ENCODE measurements at places on chromosomes 16 and 17.

- no peak for DNase-seq
Measured at GRCh38 chr17:61081959-61082358, 317.7 kb upstream of the TBX2 start.

- no peak for DNase-seq
Measured at GRCh38 chr16:58789351-58789750, 55.2 kb upstream of the GOT2 start.

GRCh38 chr16:2856061-2856670 is 1.8 kb downstream of the PRSS22 start:
- DNase-seq: no peak

- DNase-seq: no peak
Measured at GRCh38 chr17:67392111-67392510, 15.0 kb downstream of the PITPNC1 start.

- no peak for DNase-seq
Measured at GRCh38 chr17:28983286-28984230, 22.3 kb downstream of the SEZ6 start.

DNA sequence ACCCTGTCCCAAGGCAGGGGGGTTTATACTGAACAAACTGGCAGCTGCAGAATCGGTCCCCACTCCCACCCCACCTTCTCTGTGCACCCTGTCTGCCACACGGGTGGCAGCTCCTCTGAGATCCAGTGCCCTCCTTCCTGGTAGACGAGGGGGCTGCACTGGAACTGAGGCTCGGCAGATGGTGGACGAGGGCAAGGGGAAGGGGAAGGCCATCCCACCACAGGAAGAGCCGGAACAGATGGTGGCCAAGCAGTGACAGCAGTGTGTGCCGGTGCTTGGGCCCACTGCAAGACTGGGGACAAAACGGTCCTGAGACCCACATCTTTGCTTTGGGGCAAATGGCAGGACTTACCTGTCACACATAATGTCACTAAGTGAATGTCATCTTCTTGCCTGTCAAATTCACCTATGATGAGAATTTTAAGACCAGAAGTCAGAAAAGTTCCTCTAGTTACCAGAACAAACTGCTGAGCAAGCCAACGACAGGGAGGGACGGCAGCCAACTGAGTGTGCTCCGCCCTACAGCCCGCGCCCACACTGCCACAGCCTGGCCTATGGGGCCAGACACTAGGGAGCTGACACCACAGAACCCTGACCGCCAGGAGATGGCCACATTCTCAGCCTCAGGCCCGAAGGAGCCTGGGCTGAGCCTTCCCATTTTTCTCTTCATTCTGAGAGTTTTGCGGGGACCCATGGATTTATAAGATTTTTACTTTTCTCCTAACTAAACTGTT is 14.4 kb downstream of the NTAN1 start:
- no peak for DNase-seq

- no peak for DNase-seq
Measured at GRCh38 chr16:62692685-62693084, 656.4 kb upstream of the CDH8 start.

DNA sequence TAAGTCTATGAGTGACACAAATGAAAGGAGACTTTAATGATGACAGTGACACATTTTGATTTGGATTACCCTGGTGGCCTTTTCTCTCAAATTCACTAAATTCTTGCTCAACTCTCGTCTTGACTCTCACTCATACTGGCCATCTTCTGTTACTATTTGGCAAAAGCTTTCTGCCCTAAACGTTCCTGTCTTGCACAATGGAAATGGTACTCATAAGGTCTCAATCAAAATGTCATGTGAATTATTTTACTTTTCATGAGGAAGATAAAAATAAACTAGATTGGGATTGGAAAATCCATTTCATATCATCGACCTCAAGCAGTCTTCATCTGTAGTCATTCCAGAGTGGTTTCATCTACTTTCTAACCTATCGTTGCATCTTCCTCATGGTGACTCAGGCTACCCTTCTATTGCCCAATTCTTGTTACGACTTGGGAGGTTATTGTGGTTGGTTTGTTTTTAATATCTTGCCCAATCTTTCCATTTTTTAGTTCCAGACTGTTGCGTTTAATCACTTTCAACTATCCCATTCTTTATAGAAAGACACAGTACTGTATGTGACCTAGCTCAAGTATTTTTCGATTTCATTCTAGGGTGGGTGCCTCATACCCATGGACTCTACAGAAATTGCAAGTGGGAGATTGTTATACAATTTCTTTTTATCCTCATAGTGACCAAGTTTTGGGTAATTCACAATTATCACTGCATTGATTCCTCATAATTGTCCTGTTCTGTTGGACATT is 317.2 kb upstream of the KCNJ16 start:
- no peak for DNase-seq

- no peak for DNase-seq
Measured at GRCh38 chr17:32264140-32264799, 1.4 kb upstream of the RHBDL3 start.

DNA sequence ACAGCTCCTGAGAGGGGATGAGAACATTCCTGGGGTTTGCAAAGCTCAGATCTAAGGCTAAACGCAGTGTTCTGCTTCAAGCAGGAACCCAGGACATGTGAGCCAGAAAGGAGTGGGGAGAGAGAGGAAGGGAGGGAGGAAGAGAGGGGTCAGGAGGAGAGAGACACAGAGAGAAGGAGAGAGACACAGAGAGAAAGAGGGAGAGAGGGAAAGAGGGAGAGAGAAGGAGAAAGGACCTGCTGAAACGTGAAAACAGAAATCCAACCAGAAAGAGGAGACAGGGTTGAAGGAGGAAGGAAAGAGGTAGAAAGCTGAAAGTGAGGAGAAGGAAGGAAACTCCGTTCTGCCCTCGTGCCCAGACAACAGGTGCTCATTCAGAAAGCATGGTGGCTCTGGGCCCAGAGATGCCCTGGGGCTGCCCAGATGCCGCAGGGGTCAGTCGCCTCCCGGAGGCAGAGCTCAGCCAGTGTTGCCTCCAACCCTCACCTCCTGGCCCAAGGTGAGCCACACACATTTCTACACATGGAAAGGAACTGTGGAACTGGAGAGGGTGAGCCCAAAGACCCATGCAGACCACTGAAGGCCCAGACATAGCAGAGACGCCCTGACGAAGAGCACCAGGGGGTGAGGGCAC is 49.0 kb upstream of the ENPP7 start:
- no peak for DNase-seq

DNA sequence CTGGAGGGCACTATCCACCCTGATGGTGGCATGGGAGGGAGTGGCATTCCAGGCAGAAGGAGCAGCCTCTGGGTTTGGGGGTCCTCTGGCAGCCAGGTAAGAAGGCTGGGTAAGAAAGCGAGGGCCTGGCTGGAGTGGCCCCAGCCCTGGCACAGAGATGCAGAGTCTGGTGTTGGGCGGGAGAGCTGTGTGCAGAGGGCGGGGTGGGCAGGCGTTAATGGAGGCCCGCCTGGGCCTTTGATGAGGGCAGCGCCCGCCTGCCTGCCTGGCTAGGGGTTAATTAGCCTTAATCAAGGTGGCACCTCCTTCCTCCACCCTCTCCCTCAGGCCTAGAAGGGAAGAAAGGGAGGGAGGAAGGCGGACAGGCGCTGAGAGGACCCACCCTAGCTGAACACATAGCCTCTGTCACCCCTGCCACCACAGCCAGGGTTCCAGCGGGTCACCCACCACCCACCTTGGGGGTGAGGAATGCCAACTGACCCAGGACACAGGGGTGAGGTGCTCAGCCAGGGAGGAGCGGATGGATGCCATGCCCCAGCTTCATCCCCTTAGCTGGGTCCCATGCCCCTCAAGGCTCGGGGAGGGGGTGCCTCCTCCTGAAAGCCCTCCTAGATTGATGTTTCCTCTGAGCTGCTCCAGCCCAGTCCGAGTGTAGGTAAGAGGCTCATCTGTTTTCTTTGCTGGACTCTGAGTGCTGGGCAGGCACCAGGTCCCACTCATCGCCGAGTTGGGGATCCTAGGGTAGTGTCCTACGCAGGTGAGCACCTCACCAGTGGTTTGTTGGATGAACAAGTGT is 13.4 kb upstream of the FAM83G start:
- DNase-seq: no peak

DNA sequence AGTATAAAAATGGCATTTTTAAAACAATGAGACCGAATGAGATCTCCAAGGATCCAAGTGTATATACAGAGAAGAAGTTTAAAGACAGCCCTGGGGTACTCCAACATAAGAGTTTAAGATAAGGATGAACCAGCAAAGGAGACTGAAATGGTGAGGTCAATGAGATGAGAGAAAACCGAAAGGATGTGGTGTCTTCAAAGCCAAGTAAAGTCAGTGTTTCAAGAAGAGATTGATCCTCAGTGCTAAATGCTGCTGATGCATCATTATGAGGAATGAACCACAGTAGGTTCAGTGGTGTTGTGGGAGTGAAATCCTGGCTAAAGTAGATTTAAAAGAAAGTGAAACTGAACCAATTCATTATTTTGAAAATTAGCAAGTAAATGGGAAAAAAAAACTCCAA is 38.1 kb upstream of the NLK start:
- no peak for DNase-seq

DNA sequence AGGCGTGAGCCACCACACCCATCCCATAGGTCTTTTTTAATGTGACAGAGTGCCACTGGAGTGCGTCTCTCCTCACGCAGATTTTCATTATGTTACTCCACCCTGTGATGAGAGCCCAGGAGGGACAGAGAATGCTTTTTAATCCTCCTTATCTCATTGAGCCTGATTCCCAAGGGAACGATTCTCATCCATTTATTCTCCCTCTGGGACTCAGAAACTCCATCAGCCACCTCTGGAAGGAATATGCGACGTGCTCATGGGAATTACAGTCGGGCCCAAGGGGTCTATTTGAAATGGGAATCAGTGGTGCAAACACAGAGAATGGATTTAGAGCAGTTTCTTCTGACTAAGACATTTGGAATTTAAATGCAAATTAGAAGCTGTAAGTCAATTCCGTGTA is 155.9 kb upstream of the HSBP1 start:
- DNase-seq: no peak

DNA sequence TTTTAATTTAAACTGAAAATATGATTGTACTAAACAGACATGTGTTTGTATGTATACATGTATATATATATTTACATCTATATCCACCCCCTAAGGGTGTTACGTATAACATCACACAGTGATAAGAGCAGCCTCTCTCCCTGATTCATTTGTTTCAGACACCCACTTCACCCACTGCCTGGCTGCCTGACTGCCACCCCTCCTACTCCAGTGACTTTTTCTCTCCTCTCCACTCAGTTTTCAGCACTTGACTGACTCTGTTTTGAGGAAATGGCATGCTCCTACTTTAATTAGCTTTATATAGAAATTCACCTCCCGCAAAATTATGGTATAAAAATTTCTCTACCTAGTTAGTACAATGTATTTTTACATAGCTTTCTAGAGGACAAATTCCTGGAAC is 20.0 kb downstream of the BFAR start:
- no peak for DNase-seq

- no peak for DNase-seq
Measured at GRCh38 chr17:7023576-7024401, 939 bp downstream of the BCL6B start.

DNA sequence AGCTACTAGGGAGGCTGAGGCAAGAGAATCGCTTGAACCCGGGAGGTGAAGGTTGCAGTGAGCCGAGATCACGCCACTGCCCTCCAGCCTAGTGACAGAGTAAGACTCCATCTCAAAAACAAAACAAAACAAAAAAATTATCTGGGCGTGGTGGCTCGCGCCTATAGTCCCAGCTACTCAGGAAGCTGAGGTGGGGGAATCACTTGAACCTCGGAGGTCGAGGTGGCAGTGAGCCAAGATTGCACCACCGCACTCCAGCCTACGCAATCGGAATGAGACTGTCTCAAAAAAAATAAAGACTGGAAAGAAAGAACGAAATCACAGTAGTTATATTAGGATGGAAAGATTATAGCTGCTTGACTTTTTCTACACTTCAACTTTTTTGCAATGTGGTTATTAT is 18.9 kb downstream of the COG1 start:
- no peak for DNase-seq

- no peak for DNase-seq
Measured at GRCh38 chr16:14649816-14650215, 17.1 kb downstream of the BFAR start.

- DNase-seq: no peak
Measured at GRCh38 chr17:32520104-32520701, 33.4 kb downstream of the CDK5R1 start.

GRCh38 chr17:28046034-28046825 is 3.8 kb downstream of the NLK start:
- DNase-seq: no peak

- no peak for DNase-seq
Measured at GRCh38 chr17:79911430-79912399, 72.5 kb upstream of the CBX4 start.

GRCh38 chr17:81173762-81174155 is 7.7 kb upstream of the AATK start:
- DNase-seq: no peak

All from right renal pelvis (tissue), 4 donors.